Activated CD8-positive, alpha-beta T cell treated with anti-CD3 and anti-CD28 coated beads, Interleukin-2, amount 10 ng/mL, durations not matched to agents 7 days and 5 days (primary cell): ENCODE measurements at places on chromosomes 5 and 9.

- peaks cover 3% of the 10 kb centered on the region for H3K27me3 ChIP-seq
- H3K4me1 ChIP-seq, result peaks cover 68% of the 10 kb centered on the region
- no peak for DNase-seq
- peak overlapping the region; percentile 70 for H3K27ac ChIP-seq
Measured at GRCh38 chr9:124296094-124296493, 38.3 kb downstream of the NEK6 start.

DNA sequence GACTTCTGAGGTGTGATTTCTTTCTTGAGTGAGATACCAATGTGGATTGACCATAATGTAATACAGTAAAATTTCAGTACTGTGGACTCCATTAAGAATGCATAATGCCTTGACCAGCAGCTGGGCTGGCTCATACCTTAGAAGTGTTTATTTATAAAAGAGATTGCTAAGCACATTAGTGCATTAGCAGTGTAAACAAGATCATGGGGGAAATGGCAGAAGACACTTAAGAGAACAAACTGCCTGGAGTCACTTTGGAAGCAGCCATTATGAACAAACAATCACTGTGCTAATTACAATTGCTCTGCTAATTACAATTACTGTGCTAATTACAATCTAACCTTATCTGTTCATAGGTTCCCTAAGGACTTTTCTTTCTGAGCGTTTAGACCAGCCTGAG, 104.2 kb downstream of the TRIM32 start:
- H3K27ac ChIP-seq, result no peak overlapping the region
- H3K4me1 ChIP-seq, result no peaks in the 10 kb centered on the region
- H3K27me3 ChIP-seq, result no peaks in the 10 kb centered on the region
- no peaks in the 10 kb centered on the region for H3K36me3 ChIP-seq

DNA sequence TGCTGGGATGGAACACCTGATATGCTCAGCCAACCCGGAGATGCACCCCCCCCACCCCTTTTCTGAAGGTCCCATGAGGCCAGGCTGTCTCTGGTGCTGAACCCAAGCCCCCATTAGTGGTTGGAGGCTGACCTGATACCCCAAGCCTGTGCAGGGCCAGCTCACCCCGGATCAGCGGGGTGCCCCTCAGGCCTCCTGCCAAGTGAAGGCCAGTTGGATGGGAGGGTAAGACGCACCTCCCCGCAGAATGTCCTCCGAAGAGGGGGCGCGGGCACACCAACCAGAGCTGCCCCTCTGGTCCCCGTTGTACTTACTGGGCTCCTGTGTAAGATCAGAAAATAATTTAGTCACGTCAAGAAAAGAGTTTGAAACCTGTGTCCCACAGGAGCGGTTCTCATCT, 76.8 kb upstream of the OTULINL start:
- DNase-seq, result no peak
- H3K4me1 ChIP-seq, result no peaks in the 10 kb centered on the region
- no peaks in the 10 kb centered on the region for H3K36me3 ChIP-seq
- H3K27ac ChIP-seq, result no peak overlapping the region

- no peaks in the 10 kb centered on the region for H3K4me1 ChIP-seq
- no peak overlapping the region for H3K27ac ChIP-seq
- no peak for DNase-seq
Measured at GRCh38 chr5:11595045-11595444, 309.2 kb downstream of the CTNND2 start.

- H3K27ac ChIP-seq, result peak overlapping the region; percentile 81
- DNase-seq, result peak; percentile 62
- H3K27me3 ChIP-seq, result no peaks in the 10 kb centered on the region
- H3K4me1 ChIP-seq, result peaks cover 37% of the 10 kb centered on the region
- H3K36me3 ChIP-seq, result peaks cover 36% of the 10 kb centered on the region
Measured at GRCh38 chr5:151772029-151772845, 483 bp downstream of the G3BP1 start.

DNA sequence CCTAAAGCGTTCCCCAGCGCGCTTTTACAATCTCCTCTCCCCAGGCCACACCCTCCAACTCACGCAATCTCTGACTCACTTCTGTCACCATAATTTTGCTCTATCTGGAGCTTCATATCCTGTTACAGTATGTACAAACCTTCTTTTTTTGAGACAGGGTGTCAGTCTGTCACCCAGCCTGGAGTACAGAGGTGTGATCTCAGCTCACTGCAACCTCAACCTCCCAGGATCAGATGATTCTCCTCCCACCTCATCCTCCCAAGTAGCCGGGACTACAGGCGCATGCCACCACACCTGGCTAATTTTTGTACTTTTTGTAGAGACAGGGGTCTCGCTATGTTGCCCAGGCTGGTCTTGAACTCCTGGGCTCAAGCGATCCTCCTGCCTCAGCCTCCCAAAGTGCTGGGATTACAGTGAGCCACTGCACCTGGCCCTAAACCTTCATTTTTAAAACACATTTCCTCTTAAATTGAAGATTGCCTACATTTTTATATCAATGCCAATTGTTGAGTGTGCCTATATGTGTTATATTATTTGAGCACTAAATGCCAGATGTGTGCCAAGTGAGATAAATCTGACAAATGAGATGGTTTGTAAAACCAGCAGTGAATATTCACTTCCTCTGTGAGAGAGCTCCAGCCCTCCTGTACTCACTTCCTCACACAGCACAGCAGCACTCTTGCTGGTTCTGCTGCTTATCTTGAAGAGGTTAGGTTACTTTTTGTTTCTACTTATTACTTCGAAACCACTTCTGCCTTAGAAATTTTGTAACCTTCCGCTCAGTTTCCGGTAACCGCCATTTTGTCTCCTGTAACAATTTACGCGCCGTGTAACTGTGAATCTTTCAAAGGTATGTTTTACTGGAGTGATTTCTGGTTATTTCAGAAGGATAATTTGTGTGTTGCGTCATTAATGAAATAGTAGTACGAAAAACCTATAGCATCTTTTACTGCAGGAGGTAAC, 57.9 kb downstream of the DOCK8 start:
- H3K27me3 ChIP-seq, result no peaks in the 10 kb centered on the region
- H3K4me1 ChIP-seq, result peaks cover 63% of the 10 kb centered on the region
- H3K4me3 ChIP-seq, result peak overlapping the region; percentile 83
- peaks cover 59% of the 10 kb centered on the region for H3K36me3 ChIP-seq
- peak overlapping the region; percentile 99 for H3K27ac ChIP-seq

- DNase-seq, result no peak
- no peak overlapping the region for H3K4me3 ChIP-seq
- no peak overlapping the region for H3K27ac ChIP-seq
- no peaks in the 10 kb centered on the region for H3K36me3 ChIP-seq
- H3K4me1 ChIP-seq, result no peaks in the 10 kb centered on the region
- H3K27me3 ChIP-seq, result no peaks in the 10 kb centered on the region
Measured at GRCh38 chr9:11893331-11893730, 799.9 kb upstream of the TYRP1 start.

- H3K4me1 ChIP-seq, result peaks cover 6% of the 10 kb centered on the region
- H3K27me3 ChIP-seq, result no peaks in the 10 kb centered on the region
- H3K4me3 ChIP-seq, result no peak overlapping the region
- H3K27ac ChIP-seq, result no peak overlapping the region
Measured at GRCh38 chr9:95297760-95298159, 19.7 kb downstream of the FANCC start.

GRCh38 chr9:121950441-121950840, 142.7 kb downstream of the TTLL11 start:
- no peak overlapping the region for H3K4me3 ChIP-seq
- H3K4me1 ChIP-seq, result no peaks in the 10 kb centered on the region
- H3K27me3 ChIP-seq, result no peaks in the 10 kb centered on the region

- peak; percentile 39 for DNase-seq
- no peak overlapping the region for H3K27ac ChIP-seq
- no peak overlapping the region for H3K4me3 ChIP-seq
- H3K4me1 ChIP-seq, result no peaks in the 10 kb centered on the region
- no peaks in the 10 kb centered on the region for H3K36me3 ChIP-seq
Measured at GRCh38 chr5:32942225-32942989, 231.3 kb downstream of the NPR3 start.
